ENCODE measurements at places on chromosomes 3 and 15.
A peak's percentile ranks its signal among the peaks of the same experiment; 100 is the strongest.

DNA sequence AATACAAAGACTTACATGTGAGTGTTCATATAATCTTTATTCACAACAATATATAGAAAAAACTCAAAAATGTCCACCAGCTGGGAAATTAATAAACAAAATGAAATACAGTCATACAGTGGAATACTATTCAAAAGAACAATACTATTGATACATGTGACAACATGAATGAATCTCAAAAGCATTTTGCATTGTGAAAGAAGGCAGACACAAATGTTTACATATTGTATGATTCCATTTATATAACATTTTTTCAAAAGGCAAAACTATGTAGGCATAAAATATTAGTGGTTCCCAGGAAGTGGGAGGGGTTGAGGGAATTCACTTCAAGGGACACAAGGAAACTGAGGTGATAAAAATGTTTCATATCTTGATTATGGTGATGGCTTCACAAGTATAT lies 303.2 kb downstream of the CTNNB1 start:
- no peak for DNase-seq

GRCh38 chr3:52176951-52177700 lies 20.8 kb upstream of the ALAS1 start:
- no peak for DNase-seq

- DNase-seq, result no peak
Observed at GRCh38 chr15:83219026-83219425, 11.4 kb upstream of the HDGFL3 start.

DNA sequence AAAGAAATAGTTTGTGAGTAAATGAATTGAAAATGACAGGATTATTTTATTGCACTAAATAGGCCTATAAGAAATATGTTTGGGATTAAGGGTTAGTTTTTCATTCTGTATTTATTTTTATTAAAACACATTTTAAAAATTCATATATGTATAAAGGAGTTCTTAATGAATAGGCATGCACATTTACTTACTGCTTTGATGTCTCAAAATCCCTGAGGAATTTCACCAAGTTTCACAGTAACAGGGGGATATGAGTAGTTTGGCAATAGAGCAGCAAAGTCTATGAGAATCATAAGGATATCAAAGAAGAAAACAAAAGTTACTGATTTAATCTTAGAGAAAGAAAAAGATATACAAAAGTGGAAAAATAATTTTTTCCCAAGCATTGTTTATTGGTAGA lies 411.7 kb downstream of the NAALADL2 start:
- no peak for DNase-seq

GRCh38 chr3:49172551-49173041 lies 1.2 kb downstream of the KLHDC8B start:
- no peak for DNase-seq

DNA sequence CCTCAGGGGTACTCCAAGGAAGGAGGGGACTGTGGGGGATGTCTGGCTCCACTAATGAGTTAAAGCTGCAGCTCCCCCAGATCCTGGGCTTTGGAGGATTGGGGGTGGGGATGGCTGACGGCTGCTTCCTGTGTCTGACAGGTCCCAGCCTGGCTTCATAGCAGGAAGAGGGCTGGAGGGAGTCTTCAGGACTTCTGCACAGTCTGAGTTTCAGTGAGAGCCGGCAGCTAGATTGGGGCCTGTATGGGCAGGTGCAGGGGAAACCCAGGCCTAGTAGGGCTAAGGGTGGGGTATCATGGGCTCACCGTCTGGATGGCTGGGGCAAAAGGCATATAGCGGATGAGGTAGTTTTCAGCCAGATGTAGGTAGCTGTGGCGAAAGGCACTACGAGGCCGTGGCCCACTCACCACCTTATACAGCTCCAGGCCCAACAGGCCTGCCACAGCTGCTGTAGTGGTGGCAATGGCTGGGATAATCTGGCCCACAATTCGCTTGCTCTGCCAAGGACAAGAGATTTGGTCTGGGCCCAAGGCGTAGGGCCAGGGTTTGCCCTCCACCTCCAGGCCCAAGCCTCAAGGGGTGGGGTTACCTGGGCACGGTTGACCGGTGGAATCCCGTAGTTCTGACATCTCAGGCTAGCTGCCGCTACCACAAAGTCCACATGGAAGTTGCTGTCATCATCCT lies 4.5 kb downstream of the INKA1 start:
- DNase-seq, result peak; percentile 87

DNA sequence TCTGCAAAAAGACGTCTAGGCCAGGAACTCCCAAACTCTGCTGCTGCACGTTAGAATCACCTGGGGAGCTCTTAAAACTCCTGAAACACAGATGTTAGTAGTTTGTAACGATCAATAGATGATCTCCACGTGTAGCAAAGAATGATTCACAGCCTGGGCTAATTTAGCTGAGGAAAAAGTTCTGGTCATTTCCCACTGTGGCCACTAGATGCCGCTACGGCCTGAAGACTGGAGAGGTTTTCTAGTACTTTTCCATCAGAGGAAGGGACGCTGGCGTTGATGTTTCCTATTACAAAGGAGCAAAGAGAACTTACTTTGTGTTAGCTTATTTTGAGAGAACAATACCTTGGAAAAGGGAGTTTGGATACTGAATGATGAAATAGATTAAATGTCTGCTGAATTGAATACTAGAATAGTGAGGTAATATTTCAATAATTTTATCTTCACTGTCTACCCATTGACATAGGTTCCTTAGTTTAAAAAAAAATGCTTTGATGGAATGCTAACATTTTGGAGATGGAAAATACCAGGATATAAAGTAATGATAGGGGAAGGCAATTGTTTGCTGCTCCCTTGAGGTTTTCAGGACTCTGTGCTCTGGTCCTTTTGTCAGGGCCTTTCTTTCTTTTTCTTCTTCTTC lies 159.1 kb downstream of the P3H2 start:
- DNase-seq, result no peak

Data from CMK (cell line).